ENCODE measurements at places on chromosomes 2 and 18.

DNA sequence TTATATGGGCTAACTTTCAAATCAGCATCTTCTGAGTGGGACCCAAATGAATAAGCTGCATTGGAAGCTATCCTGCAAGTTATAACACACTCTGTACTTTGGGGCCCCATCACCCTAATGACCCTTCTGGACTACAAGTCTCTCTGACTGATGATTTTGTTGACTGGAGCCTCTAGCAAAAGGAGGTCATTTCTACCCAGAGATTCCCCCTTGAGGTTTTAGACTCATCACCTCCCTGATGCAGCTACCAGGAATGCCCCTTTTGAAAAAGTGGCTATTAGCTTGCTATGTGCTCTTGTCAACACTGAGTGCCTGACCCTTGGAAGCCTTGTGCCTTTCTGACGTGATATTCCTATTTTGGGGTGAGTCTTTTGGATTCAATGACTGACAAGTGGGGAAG lies 54.5 kb upstream of the NEMP2 start:
- no peak for DNase-seq

GRCh38 chr18:61946449-61946848 lies 53.6 kb upstream of the RNF152 start:
- no peak for DNase-seq

DNA sequence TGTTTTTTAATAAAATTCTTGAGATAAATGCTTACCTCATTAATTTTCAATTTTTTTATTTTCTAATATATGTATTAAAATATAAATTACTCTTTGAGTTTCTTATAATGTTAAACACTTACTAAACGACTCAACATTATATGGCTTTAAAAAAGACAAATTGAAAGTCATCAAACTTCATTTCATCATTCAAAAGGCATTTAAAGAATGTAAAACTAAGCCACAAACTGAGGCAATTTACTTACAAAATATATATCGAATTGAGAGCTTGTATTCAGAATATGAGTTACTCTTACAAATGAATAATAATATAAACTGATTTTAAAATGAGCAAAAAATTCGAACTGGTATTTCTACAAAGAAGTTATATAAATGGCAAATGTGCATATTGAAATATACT lies 1262.2 kb upstream of the PIK3C3 start:
- no peak for DNase-seq

- DNase-seq: no peak
Measured at GRCh38 chr18:79927607-79928562, 23.6 kb downstream of the SLC66A2 start.

DNA sequence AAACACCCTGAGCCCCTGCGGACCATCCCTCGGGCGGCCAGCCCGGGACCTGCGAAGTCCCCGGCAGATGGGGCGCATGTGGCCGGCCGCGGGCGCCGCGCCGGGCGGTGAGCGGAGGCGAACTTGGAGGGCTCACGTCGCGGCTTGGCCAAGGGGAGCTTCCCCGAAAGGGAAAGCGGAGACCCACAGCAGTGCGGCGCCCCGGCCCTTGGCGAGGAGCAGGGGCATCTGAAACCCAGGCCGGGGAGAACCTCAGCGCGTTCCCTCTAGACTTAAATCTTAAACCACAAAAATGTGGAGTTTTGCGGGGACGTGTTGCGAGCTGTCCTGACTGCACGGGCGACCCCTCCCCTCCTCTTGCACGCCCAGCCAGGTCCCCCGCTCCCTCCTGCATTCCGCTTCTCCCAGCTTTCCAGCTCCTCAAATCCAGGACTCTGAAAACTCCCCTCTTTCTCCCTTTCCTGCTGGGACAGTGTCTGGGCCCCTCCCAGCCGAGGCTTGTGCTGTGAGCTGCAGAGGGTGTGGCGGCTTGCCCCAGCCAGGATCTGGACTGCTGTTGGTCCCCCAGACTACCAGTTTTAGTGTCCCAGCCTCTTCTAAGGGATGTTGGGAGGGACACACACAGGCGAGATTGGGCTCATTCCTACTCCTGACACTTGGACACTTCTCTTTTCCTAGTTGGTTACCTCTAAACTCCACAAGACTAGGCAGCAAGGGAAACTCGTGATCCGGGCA lies 1.3 kb downstream of the FMNL2 start:
- DNase-seq: peak; percentile 45

DNA sequence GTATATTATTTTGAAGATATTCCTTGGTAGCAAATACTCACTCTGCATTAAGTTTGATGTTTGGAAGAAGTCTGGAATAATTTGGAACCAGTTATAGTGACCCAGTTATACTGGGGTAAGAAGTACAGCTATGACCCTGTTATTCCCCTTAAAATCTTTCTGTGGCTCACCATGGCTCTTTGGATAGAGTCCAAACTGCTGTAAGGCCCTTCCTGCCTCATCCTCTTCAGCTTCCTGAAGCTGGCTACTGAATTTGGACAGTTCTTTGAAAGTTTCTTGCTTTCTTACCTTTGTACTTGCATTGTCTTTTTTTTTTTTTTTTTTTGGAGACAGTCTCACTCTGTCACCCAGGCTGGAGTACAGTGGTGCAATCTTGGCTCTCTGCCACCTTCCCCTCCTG lies 85.6 kb downstream of the ABI2 start:
- no peak for DNase-seq
